Effector memory CD4-positive, alpha-beta T cell (primary cell): ENCODE measurements at places on chromosomes 3 and 15.

GRCh38 chr3:84885199-84885882 lies 73.4 kb upstream of the CADM2 start:
- DNase-seq, result no peak
- no peak overlapping the region for H3K4me3 ChIP-seq

- no peaks in the 10 kb centered on the region for H3K4me1 ChIP-seq
- H3K36me3 ChIP-seq, result no peaks in the 10 kb centered on the region
- H3K27ac ChIP-seq, result no peak overlapping the region
- DNase-seq, result no peak
- no peak overlapping the region for H3K4me3 ChIP-seq
- no peaks in the 10 kb centered on the region for H3K27me3 ChIP-seq
These were observed 108.2 kb downstream of the LRRK1 start for GRCh38 chr15:101027273-101027901.

DNA sequence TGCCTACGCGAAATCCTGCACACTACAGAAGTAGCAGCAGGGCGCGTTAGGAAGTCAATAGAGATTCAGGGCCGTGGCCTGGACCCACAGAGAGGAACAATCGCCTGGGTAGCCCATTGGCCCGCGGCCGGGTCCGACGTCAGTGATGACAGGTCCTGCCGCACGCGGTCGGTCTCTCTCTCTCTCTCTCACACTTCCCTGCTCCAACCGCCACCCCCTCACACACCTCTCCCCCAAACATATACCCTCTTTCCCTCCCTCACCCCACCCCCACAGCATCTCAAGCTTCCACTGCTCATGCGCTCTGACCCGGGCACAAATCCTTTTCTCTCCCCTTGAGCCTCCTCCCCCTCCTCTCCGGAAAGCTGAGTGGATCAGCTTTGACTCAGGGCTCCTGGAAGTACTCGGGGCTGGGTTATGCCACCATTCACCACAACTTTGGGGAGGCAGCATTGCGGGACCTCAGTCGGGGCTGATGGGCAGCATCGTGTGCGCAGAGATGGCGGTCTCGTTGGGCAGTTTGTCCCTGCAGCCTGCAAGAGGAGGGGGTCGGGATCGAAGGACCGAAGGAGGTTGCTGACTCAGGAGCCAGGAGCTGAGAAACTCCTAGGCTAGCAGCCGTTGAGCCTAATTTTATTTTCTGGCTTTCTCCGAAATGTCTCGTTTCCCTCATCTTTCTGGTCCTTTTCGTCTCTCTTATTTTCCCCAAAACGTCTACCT lies 9.0 kb downstream of the ZIC4 start:
- peaks cover 16% of the 10 kb centered on the region for H3K27me3 ChIP-seq
- DNase-seq, result no peak
- no peaks in the 10 kb centered on the region for H3K36me3 ChIP-seq

GRCh38 chr15:98085003-98085639 lies 124.6 kb downstream of the ARRDC4 start:
- H3K27ac ChIP-seq, result no peak overlapping the region
- no peak overlapping the region for H3K4me3 ChIP-seq
- H3K4me1 ChIP-seq, result no peaks in the 10 kb centered on the region
- H3K36me3 ChIP-seq, result no peaks in the 10 kb centered on the region
- no peaks in the 10 kb centered on the region for H3K27me3 ChIP-seq

GRCh38 chr3:77967621-77968020 lies 927.7 kb downstream of the ROBO2 start:
- no peaks in the 10 kb centered on the region for H3K27me3 ChIP-seq
- H3K4me3 ChIP-seq, result no peak overlapping the region
- H3K4me1 ChIP-seq, result no peaks in the 10 kb centered on the region
- no peak for DNase-seq
- no peaks in the 10 kb centered on the region for H3K36me3 ChIP-seq

- DNase-seq, result no peak
- H3K4me3 ChIP-seq, result no peak overlapping the region
- peaks cover 9% of the 10 kb centered on the region for H3K4me1 ChIP-seq
- H3K36me3 ChIP-seq, result no peaks in the 10 kb centered on the region
These were observed 660.1 kb upstream of the CFAP20DC start for GRCh38 chr3:59709702-59710553.

DNA sequence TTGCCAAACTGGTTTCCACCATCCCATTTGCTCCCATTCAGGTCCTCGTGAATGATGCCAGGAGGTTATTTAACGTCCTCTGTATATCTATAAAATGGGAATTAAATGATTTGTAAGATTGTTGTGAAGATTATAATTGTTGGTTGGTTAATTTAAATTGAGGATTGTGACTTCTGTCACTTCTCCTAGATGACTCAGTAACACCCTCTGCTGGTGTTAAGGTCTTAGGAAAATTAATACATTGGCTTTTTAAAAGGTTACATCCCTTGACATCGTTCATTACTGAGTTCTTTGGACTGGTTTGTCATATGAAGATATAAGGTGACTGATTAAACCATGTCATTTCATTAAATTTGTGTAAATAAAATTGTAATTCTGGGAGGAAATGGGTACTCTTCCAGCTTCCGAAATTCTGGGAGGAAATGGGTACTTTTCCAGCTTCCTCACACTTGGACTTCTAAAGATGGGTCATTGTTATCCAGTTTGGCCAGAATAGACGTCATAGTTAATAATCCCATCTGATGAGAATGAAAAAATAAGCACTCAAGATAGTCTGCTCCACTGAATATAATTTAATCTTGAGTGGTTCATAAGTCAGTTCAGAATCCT lies 33.3 kb upstream of the PAQR5 start:
- no peaks in the 10 kb centered on the region for H3K4me1 ChIP-seq
- no peak overlapping the region for H3K27ac ChIP-seq
- no peaks in the 10 kb centered on the region for H3K36me3 ChIP-seq
- H3K27me3 ChIP-seq, result no peaks in the 10 kb centered on the region
- no peak overlapping the region for H3K4me3 ChIP-seq

GRCh38 chr3:178645503-178645902 lies 109.3 kb downstream of the KCNMB2 start:
- H3K4me3 ChIP-seq, result no peak overlapping the region
- H3K36me3 ChIP-seq, result no peaks in the 10 kb centered on the region
- no peaks in the 10 kb centered on the region for H3K27me3 ChIP-seq
- H3K4me1 ChIP-seq, result no peaks in the 10 kb centered on the region

DNA sequence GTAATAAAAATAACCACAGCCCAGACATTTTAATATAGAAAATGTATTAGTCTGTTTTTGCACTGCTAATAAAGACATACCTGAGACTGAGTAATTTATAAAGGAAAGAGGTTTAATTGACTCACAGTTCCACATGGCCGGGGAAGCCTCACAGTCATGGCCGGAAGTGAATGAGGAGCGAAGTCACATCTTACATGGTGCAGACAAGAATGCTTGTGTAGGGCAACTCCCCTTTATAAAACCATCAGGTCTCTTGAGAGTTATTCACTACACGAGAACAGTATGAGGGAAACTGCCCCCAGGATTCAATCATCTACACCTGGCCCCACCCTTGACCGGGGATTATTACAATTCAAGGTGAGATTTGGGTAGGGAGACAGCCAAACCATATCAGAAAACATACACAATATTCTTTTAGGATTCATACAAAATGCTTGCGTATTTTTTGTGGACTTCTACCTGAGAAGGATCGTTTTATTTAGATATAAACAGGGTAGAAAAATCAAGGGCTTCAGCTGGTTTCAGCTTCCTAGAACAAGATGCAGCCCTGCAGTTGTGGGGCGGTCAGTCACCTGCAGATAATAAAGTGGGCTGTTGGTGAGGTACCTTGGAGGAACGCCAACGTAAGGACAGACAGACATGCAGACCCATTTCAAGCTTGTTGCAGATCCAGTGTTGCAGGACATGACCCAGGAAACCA lies 101.9 kb downstream of the TNIK start:
- H3K4me1 ChIP-seq, result no peaks in the 10 kb centered on the region
- no peak overlapping the region for H3K4me3 ChIP-seq
- H3K27me3 ChIP-seq, result no peaks in the 10 kb centered on the region

GRCh38 chr3:127484601-127485388 lies 105.7 kb downstream of the TPRA1 start:
- no peak for DNase-seq
- no peaks in the 10 kb centered on the region for H3K4me1 ChIP-seq
- no peaks in the 10 kb centered on the region for H3K36me3 ChIP-seq
- no peak overlapping the region for H3K27ac ChIP-seq
- H3K4me3 ChIP-seq, result no peak overlapping the region

DNA sequence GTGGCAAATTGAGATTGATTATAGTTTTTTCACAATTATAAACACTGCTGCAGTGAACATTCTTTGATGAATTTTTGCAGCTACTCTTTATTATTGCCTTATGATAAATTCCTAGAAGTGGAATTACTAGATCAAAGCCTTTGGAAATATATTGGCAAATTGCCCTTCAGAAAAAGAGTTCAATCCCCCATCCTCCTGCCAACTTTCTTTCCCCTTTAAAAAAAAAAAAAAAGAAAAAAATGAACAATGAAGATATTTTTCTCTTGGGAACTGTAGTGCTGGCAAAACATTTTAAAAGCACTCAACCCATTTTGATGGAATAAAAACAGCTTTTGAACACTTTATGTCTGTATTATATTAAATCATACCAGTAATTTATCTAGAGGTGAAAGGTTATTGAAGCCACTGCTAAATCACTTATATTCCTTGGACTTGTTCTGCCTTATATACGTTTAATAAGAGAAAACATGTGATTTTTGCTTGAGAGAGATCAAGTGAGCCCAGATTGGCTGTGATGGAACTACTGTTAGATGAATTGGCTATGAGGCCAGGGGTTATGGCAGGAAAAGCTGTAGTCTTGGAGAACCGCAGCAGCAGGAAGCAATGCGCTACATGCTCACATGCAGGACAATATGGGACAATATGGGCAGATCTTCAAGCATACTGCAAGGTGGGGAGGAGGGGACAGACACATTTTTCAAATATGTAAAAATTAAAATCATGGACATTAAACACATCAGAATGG lies 212.8 kb upstream of the C2CD4B start:
- DNase-seq, result no peak
- no peaks in the 10 kb centered on the region for H3K36me3 ChIP-seq
- no peaks in the 10 kb centered on the region for H3K4me1 ChIP-seq
- no peak overlapping the region for H3K27ac ChIP-seq

- no peaks in the 10 kb centered on the region for H3K27me3 ChIP-seq
- DNase-seq, result no peak
- H3K27ac ChIP-seq, result no peak overlapping the region
These were observed 73.7 kb downstream of the TM2D3 start for GRCh38 chr15:101578443-101578894.

DNA sequence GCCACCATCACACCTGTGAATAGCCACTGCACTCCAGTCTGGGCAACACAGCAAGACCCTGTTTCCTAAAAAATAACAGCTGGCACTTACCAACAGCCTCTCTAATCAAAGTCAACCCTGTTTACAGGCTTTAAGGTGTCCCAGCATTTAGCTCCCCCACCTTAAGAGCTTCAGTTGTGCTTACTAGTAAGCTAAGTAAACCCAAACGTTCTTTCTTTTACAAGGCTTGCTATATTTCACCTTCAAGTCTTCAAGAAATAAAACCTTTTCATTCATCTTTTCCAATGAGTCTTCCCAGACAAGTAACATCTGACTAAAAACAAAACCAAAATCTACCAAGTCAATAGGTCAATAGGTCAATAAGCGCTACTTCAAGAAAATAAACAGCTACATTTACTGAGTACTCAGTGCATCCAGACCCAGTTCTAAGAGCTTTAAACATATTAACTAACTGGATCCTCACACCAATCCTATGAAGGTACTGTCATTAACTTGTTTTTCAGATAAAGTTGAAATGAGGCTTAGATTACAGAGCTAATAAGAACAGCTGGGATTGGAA lies 62.4 kb downstream of the PBRM1 start:
- H3K27ac ChIP-seq, result no peak overlapping the region
- no peak for DNase-seq
- H3K36me3 ChIP-seq, result peaks cover 25% of the 10 kb centered on the region
- no peaks in the 10 kb centered on the region for H3K4me1 ChIP-seq
- no peaks in the 10 kb centered on the region for H3K27me3 ChIP-seq
- no peak overlapping the region for H3K4me3 ChIP-seq

DNA sequence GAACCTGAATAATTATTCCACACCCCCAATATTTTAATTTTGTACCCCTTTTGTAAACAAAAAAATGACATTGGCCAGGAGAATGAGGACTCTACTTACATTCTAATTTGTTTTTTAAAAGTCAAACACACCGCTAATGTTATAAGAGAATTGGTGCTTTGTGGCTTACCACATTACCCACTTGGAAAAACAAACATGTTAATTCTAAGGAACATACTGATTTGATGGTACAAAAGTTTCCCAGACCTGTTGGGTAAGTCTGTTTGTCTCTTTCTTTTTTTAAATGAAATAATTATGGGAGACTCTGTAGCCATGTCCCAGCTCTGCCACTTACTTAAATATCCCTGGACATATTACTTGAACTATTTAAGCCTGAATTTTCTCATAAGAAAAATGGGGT lies 352.5 kb upstream of the C2CD4B start:
- DNase-seq, result no peak
- no peaks in the 10 kb centered on the region for H3K4me1 ChIP-seq
- no peak overlapping the region for H3K4me3 ChIP-seq

GRCh38 chr3:5974630-5975322 lies 787.3 kb downstream of the EDEM1 start:
- H3K4me1 ChIP-seq, result no peaks in the 10 kb centered on the region
- no peak overlapping the region for H3K4me3 ChIP-seq
- DNase-seq, result no peak
- no peaks in the 10 kb centered on the region for H3K27me3 ChIP-seq
- H3K27ac ChIP-seq, result no peak overlapping the region

- H3K4me3 ChIP-seq, result no peak overlapping the region
- H3K27ac ChIP-seq, result no peak overlapping the region
- no peaks in the 10 kb centered on the region for H3K4me1 ChIP-seq
- no peaks in the 10 kb centered on the region for H3K36me3 ChIP-seq
These were observed 112.6 kb upstream of the KBTBD8 start for GRCh38 chr3:66885326-66886000.

- no peak overlapping the region for H3K4me3 ChIP-seq
- no peak for DNase-seq
- H3K27ac ChIP-seq, result no peak overlapping the region
- no peaks in the 10 kb centered on the region for H3K4me1 ChIP-seq
- H3K36me3 ChIP-seq, result no peaks in the 10 kb centered on the region
These were observed 699.9 kb upstream of the ZNF385D start for GRCh38 chr3:22450786-22451400.

- H3K27ac ChIP-seq, result no peak overlapping the region
- H3K27me3 ChIP-seq, result no peaks in the 10 kb centered on the region
- no peak overlapping the region for H3K4me3 ChIP-seq
- H3K36me3 ChIP-seq, result no peaks in the 10 kb centered on the region
- H3K4me1 ChIP-seq, result no peaks in the 10 kb centered on the region
- no peak for DNase-seq
These were observed 124.3 kb downstream of the TIGIT start for GRCh38 chr3:114418107-114418506.

GRCh38 chr15:71153823-71154524 lies 38.7 kb downstream of the THSD4 start:
- no peak overlapping the region for H3K4me3 ChIP-seq
- no peaks in the 10 kb centered on the region for H3K27me3 ChIP-seq
- H3K4me1 ChIP-seq, result no peaks in the 10 kb centered on the region
- no peak overlapping the region for H3K27ac ChIP-seq
- H3K36me3 ChIP-seq, result no peaks in the 10 kb centered on the region

- no peak for DNase-seq
- H3K4me1 ChIP-seq, result peaks cover 4% of the 10 kb centered on the region
- no peak overlapping the region for H3K4me3 ChIP-seq
- H3K27ac ChIP-seq, result no peak overlapping the region
- no peaks in the 10 kb centered on the region for H3K27me3 ChIP-seq
- no peaks in the 10 kb centered on the region for H3K36me3 ChIP-seq
These were observed 48.3 kb downstream of the CYP11A1 start for GRCh38 chr15:74319138-74319460.
